Iris pigment epithelial cell (primary cell): ENCODE measurements at places on chromosomes 12 and 14.
A peak's percentile ranks its signal among the peaks of the same experiment; 100 is the strongest.

DNA sequence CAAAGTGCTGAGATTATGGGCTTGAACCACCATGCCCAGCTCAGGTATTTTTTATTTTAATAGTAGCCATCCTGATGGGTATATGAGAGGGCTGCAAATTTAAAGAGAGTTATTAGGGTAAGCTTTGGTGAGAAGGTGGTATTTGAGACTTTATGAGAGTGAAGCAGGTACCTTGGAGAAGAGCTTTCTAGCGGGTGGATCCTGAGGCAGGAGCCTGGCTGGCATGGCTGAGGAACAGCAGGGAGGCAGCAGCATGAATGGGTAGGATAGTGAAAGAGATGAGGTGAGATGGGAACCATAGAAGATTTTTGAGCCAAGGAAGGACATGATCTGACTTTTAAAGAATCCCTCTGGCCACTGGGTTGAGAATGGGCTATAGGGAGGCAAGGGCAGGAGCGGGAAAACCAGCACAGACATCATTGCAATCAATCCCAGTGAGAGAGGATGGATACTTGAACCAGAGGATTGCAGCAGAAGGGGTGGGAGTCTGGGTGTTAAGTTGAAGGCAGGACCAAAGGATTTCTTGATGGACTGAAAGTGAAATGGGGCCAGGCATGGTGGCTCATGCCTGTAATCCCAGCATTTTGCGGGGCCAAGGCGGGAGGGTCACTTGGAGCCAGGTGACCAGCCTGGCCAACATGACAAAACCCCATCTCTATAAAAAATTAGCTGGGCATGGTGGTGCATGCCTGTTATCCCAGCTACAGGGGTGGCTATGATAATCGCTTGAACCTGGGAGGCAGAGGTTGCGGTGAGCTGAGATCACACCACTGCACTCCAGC is 5.7 kb downstream of the SVOP start:
- DNase-seq: no peak

DNA sequence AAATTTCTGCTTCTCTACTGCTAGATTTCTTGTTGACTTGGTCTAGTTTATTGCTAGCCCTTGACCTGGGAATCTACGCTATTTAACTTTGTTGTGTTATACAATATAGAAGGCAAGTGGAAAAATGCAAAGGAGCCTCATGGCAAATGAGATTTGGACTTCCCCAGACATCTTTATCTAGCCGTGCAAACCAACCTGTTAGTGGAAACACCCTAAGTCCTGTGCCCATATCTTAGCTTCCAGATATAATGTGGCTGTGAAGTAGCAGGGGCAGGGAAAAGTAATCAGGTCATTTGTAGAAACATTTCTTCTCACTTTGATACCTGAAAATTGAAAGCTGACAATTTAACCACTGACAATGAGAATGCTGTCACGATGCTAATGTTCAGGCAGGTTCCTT is 90.7 kb upstream of the ATP2B1 start:
- no peak for DNase-seq

- no peak for DNase-seq
Observed at GRCh38 chr14:91396959-91397815, 20.4 kb downstream of the CCDC88C start.

DNA sequence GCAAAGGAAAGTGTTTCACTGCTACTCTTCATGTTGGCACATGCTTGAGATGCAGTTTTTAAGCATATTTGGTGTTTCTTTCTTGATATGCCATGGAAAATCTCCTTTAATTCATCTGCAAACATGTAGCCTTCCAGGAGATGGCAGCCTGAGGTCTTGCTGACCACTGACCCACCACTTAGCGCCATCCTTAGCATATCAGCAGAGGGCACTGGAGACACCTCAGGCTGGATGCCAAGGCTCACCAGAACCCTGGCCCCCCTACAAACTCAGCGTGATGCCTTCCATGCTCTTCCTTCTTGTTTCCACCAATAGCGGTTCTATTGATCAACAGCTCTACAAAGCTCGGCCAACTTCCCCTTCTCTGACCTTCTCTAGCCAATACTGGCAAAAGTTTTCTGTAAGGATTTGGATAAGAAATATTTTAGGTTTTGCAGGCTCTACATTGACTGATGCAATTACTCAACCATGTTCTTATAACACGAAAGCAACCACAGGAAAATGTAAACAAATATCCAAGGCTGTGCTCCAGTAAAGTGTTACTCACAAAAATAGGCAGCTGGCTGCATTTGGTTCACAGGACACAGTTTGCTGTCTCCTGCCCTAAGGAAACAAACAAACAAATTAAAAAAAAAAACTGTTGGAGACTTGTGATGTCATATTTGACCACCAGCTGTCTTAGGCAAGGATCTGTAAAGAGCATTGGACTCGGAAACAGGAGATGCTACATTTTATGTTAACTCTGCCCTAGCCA is 209.7 kb downstream of the SLC15A4 start:
- DNase-seq: no peak

DNA sequence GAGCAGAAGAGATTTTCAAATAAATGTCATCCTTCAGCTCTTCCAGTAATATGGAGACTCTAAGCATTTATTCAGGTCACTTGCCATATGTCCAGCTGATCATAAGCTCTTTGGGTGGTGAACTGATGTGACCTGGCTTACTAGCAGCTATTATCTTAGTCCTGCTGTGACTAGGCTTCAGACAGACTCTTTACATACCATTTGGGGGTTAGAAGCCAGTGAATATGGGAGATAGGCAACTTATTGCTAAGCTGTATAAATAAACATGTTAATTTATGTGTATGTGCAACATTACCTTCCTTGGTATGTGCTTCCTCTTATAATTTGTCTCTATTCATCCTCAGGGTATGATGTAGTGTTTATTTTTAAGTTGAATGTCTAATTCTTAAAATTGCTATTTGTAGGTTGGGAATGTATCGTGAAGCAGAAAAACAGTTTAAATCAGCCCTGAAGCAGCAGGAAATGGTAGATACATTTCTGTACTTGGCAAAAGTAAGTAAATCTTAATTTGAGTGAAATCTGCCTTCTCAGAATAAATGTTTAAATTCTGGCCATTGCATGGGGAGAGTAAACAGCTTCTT is 32.4 kb downstream of the TTC8 start:
- peak; percentile 49 for DNase-seq

GRCh38 chr12:75507086-75507485 is 4.3 kb downstream of the KRR1 start:
- DNase-seq: no peak

GRCh38 chr12:132638541-132639408 is 20.2 kb downstream of the P2RX2 start:
- peak; percentile 86 for DNase-seq

- DNase-seq: no peak
Observed at GRCh38 chr12:19415563-19415962, 23.7 kb upstream of the AEBP2 start.
